ENCODE measurements at places on chromosomes 2 and 18. TPM values are rescaled to one million over a fixed set of nuclear protein-coding genes. Genes with fewer than 3 reads are reported as not detected.

VIL1 gene
- total RNA-seq = not detected

CACNB4 gene
- 0.14 TPM for total RNA-seq

CYP27C1 gene
- not detected for total RNA-seq

KLHL41 gene
- not detected for total RNA-seq

PARD3B gene
- 1.7 TPM for total RNA-seq

DRC1 gene
- not detected for total RNA-seq

C1D gene
- 27.0 TPM for total RNA-seq

SERPINB3 gene
- total RNA-seq = not detected

SLC8A1 gene
- total RNA-seq = 1.9 TPM

FEV gene
- total RNA-seq = not detected

TMEM163 gene
- 0.30 TPM for total RNA-seq

CDH7 gene
- not detected for total RNA-seq

TXNDC9 gene
- total RNA-seq = 33.6 TPM

RNU2-63P gene
- 22.6 TPM for total RNA-seq

CENPA gene
- total RNA-seq = 37.9 TPM

MYL1 gene
- total RNA-seq = not detected

HNMT gene
- not detected for total RNA-seq

C2orf81 gene
- 1.0 TPM for total RNA-seq

LDLRAD4 gene
- total RNA-seq = 28.5 TPM

XRCC5 gene
- total RNA-seq = 408 TPM

CRYGD gene
- not detected for total RNA-seq

SRD5A2 gene
- total RNA-seq = 0.05 TPM

SLC9A2 gene
- 0.07 TPM for total RNA-seq

CYP1B1 gene
- total RNA-seq = 28.7 TPM

NYAP2 gene
- total RNA-seq = not detected

GCG gene
- total RNA-seq = not detected

CYRIA gene
- total RNA-seq = 0.70 TPM

GNAL gene
- total RNA-seq = 0.41 TPM

GTF2A1L gene
- total RNA-seq = not detected

NXPH2 gene
- not detected for total RNA-seq

CNPPD1 gene
- 70.8 TPM for total RNA-seq

SNORC gene
- 1.6 TPM for total RNA-seq

CHRNG gene
- not detected for total RNA-seq

STPG4 gene
- 0.50 TPM for total RNA-seq

DSG4 gene
- total RNA-seq = not detected

PTH2R gene
- total RNA-seq = 0.11 TPM

GKN1 gene
- not detected for total RNA-seq

CNDP1 gene
- total RNA-seq = not detected

FBXO41 gene
- 16.2 TPM for total RNA-seq

TEX44 gene
- total RNA-seq = not detected

PDE1A gene
- not detected for total RNA-seq

CABYR gene
- 0.73 TPM for total RNA-seq

OR6B2 gene
- total RNA-seq = not detected

GRB14 gene
- total RNA-seq = not detected

SLC14A1 gene
- total RNA-seq = 2.4 TPM

TCF23 gene
- total RNA-seq = not detected

BCL2 gene
- total RNA-seq = 85.7 TPM

TXNDC2 gene
- not detected for total RNA-seq

SIX3 gene
- 0.14 TPM for total RNA-seq

LOXL3 gene
- total RNA-seq = 1.9 TPM

SKOR2 gene
- total RNA-seq = not detected

PMS1 gene
- 39.0 TPM for total RNA-seq

ZBTB7C gene
- total RNA-seq = 0.11 TPM

ALLC gene
- total RNA-seq = not detected

NCKAP1 gene
- 1.7 TPM for total RNA-seq

GPR45 gene
- not detected for total RNA-seq

SCG2 gene
- not detected for total RNA-seq

MAPRE2 gene
- 44.5 TPM for total RNA-seq

UGT1A10 gene
- not detected for total RNA-seq
